ENCODE measurements at places on chromosomes 3 and 15.

DNA sequence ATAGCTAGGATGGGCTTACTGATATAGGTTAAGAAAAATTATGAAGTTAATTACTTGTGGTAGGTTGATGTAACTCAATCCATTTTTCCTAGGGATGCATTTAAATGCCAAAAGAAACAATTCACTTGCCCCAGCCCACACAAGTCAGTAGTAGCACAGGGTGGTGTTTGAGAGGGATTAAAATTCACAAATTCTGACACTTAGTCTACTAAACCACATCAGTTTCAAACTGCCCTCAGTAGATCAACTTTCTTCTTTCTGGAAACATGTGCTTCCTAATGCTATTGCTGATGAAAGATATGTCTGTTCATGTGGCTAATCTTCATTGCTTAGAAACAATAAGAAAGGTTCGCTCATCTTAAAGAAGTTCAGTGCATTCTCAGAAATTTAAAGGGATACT lies 160.6 kb downstream of the EPHA3 start:
- DNase-seq = no peak

- DNase-seq = no peak
Observed at GRCh38 chr15:25611603-25612002, 172.8 kb upstream of the UBE3A start.

GRCh38 chr3:183122257-183122932 lies 23.1 kb upstream of the MCCC1 start:
- peak; percentile 21 for DNase-seq

GRCh38 chr15:101070502-101071273 lies 151.5 kb downstream of the LRRK1 start:
- DNase-seq = no peak

DNA sequence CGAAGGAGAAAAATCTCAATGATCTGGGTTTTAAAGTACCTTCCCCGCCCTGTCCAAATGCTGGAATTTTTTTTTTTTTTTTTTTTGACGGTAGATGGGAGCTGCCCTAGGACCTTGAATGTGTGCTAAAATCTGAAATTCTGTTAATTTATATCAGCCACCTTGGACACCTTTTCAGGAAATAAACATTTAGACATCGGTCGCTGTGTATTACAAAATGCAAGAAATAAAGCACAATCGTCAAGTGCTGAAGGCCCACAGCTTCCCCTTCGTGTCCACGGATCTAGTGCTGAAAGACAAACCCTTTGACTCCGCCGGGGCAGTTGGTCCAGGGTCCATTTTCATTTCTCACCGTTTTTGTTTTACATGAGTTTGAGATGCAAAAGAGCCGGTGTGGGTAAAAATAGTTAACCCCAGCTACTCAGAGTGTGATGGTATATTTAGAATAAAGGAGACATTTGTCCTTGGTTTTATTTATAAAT lies 90.2 kb upstream of the CHD2 start:
- DNase-seq = peak; percentile 50

All from activated CD4-positive, alpha-beta T cell treated with anti-CD3 and anti-CD28 coated beads, Interleukin-2, amount 10 ng/mL, durations not matched to agents 7 days and 5 days (primary cell).